GM20000 (cell line): ENCODE measurements at places on chromosomes 5 and 9.

GRCh38 chr9:130763331-130764171, 70.0 kb downstream of the EXOSC2 start:
- DNase-seq: no peak

GRCh38 chr9:71146511-71146910, 25.1 kb upstream of the TRPM3 start:
- no peak for DNase-seq

- no peak for DNase-seq
Observed at GRCh38 chr5:40307920-40308319, 371.8 kb upstream of the PTGER4 start.

GRCh38 chr9:4933177-4933576, 51.9 kb upstream of the JAK2 start:
- no peak for DNase-seq

DNA sequence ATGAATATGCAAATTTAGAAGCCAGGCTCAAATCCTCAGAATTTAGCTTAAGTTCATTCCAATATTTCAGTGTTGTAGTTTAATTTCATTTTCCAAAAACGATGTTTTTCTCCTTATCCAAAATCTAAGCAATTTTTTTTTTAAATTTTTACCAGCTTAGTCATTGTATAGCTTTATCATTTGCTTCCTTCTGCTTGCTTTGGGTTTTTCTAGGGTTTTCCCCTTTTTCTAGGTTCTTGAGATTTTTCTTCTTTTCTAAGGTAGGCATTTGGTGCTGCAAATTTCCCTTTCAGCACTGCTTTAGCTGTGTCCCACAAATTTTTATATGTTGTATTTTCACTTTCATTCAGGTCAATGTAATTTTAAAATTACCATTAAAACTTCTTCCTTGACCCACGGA, 34.4 kb upstream of the CCDC112 start:
- no peak for DNase-seq

GRCh38 chr5:121029536-121030245, 565.6 kb downstream of the PRR16 start:
- no peak for DNase-seq

DNA sequence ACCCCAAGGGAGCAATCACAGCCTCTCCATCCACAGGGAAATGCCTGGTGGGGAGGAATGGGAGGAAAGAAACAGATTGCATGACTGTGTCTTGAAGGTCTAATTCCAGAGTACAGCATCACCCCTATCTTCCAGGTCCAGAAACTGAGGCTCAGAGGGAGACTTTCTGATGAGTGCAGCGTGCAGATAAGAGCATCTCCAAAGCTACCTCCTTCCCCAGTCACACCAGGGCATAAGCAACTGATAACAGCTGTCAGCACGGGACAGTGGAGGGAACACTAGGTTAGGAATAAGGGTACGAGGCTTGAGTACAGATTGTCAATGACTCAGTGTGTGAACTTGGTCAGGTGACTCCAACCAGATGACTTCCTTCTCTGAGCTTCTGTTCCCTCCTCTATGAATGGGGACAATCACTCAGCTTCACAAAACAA, 126.9 kb downstream of the KCNIP1 start:
- no peak for DNase-seq

GRCh38 chr5:6551287-6551954, 81.4 kb downstream of the NSUN2 start:
- DNase-seq: no peak

GRCh38 chr5:92580814-92581213, 1000.2 kb downstream of the NR2F1-AS1 start:
- DNase-seq: no peak

DNA sequence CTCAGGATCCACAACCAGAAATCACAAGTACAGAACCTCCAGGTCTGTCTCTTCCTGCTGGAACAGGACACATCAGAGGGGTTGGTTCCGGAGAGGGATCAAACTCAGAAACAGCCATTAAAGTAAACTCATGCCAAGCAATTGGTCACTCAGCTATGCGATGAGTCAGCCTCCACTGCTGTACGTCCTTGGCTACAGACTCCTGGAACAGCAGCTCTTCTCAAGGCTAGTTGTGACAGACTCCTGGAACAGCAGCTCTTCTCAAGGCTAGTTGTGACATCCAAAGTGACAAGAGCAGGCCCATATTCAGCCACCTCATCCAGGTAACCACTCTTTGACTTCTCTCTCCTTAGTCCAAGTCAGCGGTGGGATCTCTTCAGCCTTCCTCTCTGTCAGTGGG, at the start of gene SPINK13:
Gene SPINK13, plus strand, starts transcription at position 229 of the 400 bp plus-strand sequence. CDS start 1,279 bp downstream, outside the sequence.
- no peak for DNase-seq
